Hematopoietic multipotent progenitor cell treated with erythropoietin and hydrocortisone succinate and interleukin-3 and kit ligand, for 17 days (in vitro differentiated cells): ENCODE measurements at places on chromosomes 12 and 14.
A peak's percentile ranks its signal among the peaks of the same experiment; 100 is the strongest.

- no peak for DNase-seq
Observed at GRCh38 chr12:130675791-130676190, 40.3 kb downstream of the RIMBP2 start.

GRCh38 chr12:46965137-46965536 is 114.3 kb upstream of the PCED1B start:
- no peak for DNase-seq

DNA sequence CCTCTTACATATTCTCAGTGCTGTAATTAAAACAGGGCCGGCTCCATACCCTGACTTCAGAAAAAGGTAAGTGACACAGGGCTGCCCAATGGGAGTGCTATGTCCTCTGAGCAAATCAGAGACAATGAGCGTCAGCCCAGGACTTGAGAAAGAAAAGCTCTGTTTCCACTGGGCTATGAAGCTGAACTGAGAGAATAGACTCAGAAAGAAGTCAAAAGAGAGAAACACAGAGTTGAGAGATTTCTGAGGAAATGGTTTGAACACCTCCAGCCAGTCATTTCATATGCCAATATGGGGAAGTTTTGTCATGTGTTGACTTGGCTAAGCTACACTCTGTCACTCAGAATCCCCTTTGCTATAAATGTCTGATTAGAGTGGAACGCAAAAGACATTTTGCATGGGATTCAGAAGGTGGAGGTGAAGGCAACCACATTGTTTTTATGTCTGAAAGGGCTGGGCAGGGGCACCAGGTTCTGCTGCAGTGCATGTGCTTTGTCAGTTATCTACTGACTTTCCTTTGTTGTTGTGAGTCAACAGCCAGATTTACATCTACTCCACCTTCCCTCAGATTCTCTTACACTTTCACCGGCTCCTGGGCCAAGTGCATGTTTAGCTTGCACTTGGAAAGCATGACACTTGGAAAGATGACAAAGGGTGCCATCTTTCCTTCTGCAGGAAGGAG is 313.3 kb downstream of the DUSP6 start:
- no peak for DNase-seq

GRCh38 chr12:12724421-12725085 is 7.4 kb downstream of the CDKN1B start:
- DNase-seq, result peak; percentile 61

DNA sequence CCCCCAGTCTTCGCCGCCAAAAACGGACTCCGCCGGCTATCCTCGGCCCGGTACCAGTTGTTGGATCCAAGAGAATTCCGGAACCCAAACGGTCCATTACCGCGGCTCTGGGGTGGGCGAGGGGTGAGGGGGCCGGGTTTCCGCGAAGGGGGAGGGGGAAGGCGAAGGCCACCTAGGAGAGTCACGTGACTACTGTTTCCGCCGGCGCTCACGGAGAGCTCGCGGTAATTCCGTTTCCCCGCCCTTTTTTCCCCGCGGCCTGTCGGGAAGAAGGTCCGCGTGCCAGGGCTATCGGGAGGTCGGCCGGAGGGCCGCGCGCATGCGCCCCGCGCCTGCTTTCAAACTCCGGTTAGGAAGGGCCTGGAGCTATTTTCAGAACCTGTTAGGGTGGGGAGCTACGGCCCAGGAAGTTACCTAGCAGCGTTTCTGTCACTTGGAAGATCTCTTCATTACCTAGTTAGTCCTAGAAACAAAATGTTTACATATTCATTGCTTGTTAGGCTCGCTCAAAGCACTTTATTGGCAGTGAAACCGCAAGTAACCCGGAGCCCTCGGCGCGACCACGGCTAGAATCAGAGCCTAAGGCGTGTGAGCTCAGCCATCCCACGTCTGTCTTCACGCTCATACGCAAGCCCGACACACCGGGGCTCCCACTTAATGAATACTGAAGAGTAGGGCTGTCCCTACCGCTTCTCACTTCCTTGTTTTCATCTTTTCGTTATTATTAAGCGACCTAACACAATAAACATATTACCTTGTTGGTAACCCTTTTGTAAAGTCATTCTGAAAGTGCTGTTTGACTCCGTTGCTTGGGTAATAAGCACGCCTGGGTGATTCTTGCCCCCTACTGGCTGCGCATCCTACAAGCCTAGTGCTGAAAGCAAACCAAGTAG is 624 bp upstream of the SBNO1 start:
- peak; percentile 98 for DNase-seq

DNA sequence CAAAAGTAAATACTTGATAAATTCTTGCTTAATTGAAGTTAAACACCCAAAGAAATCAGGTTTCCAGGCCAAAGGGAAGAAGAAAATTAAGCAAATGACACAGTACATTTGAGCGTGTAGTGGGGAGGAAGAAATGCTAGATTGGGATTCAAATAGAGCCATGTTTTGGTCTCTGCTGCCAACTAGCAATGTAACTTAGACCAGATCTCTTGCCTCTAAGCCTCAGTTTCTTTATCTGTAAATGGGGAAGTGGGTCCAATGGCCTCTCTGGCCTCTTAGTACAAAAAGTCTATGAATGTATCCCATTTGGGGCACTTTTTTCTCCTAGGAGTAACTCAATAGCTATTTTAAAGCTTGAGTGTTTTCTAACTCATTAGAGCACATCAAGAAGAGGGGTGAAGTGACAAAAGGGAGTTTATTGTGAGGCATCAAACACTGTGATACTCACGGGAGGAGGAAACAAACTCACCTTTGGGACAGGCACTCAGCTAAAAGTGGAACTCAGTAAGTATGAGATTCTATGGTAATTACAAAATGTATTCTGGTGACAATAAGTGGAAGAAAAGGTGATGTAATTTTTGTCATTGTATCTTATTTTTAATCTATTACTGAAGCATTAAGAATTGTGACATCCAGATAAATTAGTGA is 55.8 kb downstream of the DAD1 start:
- no peak for DNase-seq

DNA sequence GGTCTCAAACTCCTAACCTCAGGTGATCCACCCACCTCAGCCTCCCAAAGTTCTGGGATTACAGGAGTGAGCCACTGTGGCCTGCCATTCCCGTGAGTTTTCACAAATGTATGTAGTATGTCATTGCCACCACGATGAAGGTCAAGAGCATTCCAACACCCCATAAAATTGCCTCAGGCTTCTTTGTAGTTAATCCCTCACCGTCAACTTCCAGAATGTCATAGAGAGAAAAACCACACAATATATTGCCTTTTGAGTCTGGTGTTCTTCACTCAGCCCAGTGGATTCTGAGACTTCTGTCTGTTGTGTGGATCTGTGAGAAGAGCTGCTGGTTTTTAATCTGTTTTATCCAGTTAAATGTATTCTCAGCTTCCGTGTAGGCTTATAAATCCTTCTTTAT is 12.6 kb upstream of the CFAP251 start:
- no peak for DNase-seq

- DNase-seq, result no peak
Observed at GRCh38 chr12:21476949-21477348, 24.5 kb downstream of the RECQL start.

DNA sequence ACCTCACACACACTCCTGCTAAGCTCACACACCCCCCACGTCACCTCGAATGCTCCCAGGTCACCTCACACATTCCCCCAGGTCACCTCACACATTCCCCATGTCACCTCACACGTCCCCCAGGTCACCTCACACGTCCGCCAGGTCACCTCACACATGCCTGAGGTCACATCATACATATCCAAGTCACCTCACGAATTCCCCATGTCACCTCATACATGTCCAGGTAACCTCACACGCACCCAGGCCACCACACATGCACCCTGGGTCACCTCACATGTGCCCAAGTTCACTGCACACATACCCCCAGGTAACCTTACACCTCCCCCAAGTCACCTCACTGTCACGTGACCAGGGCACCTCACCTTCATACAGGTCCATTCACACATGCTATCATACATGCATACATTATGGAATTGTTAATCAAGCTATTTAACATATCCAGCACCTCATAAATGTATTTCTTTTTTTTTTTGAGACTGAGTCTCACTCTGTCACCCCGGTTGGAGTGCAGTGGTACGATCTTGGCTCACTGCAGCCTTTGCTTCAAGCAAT is 640.3 kb downstream of the TMEM121 start:
- no peak for DNase-seq
